NCI-H1930 (cell line): ENCODE measurements at places on chromosomes 1 and 21.

- no peak for DNase-seq
These were observed 51.8 kb downstream of the MT1HL1 start for GRCh38 chr1:236952246-236953003.

- no peak for DNase-seq
These were observed 118.1 kb downstream of the EPHB2 start for GRCh38 chr1:22828484-22829308.

GRCh38 chr1:112262316-112262715 lies 133.7 kb upstream of the CTTNBP2NL start:
- DNase-seq, result no peak

- DNase-seq, result peak; percentile 34
These were observed 9.2 kb upstream of the CBR3 start for GRCh38 chr21:36125512-36126207.

- peak; percentile 36 for DNase-seq
These were observed at the start of gene PTGER3 for GRCh38 chr1:71047635-71048607. Gene PTGER3 (minus strand): TSS chr1:71047816. CDS start chr1:71047577, 239 bp downstream.

DNA sequence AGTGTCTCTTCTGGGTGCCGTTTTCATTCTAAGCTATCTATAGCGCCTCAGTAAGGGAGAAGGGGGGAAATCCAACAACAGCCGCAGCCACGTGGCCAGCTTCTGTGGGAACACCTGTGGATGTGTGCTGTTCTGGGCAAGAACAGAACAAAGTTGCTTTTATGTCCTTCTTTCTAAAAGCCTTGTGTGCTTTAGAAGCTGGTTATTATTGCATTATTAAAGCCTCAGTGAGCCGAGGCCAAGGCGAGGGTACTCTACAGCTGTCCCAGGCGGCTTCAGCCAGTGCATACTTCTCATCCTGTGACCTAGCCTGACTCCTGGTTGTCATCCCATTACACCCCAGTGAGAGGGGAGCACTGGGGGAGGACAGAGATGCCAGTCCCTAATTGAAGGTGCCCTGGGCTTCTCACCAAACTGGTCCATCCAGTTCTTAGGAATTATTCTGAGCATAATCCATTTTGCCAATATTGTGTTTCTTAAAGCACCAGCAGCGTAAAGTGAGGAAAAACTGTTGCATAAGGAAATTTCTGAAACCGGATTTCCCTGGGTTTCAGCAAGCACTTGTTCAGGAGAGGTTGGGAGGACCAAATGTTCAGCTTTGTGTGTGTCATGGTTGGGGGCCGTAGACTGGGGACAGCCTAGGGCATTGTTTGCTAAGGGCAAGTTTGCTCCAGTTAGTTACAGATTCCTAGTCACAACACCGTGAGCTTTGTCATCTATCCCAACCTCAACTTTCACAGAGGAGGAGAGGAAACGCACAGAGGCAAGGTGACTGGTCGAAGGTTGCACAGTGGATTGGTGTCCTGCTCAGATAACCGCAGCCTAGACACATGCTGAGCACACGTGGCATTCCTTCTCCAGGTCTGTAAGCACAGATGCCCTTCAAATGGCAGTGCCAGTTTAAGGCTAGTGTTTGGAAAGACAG lies 61.0 kb upstream of the ATP1A1 start:
- no peak for DNase-seq

- DNase-seq, result no peak
These were observed 10.1 kb downstream of the JMJD4 start for GRCh38 chr1:227725046-227725445.

- no peak for DNase-seq
These were observed 302.6 kb downstream of the AJAP1 start for GRCh38 chr1:4957027-4957426.

- no peak for DNase-seq
These were observed 116.2 kb downstream of the KCNJ6 start for GRCh38 chr21:37800057-37800455.

GRCh38 chr1:180213401-180214170 lies 16.5 kb upstream of the LHX4 start:
- DNase-seq, result no peak

DNA sequence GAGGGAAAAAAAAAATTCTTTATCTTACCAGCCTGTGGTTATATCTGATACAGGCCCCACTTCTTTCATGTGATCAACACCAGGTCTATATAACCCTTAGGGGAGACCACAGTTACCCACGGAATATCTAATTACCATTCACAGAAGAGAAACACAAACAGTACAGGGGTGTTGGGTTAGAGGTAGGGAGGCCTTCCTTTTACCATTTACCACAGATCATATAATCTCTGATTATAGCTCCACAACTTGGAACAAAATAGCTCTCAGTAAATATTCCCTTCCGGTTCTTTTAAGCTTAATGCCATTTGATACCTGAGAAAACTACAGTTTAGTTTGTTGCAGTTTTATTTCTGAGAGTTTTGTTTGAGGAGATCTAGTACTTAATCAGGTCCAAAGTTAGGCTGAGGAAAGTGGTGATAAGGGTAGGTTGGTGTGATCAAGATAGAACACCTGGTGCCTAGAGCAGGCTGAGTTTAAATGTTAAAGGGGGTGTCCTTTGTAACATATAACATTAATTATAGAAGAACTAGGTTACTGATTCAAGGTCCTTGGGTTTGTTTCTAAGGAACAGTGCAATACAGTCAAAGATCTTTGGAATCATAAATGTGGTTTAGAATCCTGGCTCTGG lies 14.1 kb downstream of the EPB41 start:
- DNase-seq, result no peak
